AG04449 (cell line): ENCODE measurements at places on chromosomes 6 and 20.
A peak's percentile ranks its signal among the peaks of the same experiment; 100 is the strongest.

- no peak for DNase-seq
Observed at GRCh38 chr6:117396228-117396627, 29.5 kb downstream of the ROS1 start.

GRCh38 chr20:18712131-18712530 lies 101.5 kb upstream of the SCP2D1 start:
- DNase-seq = no peak

GRCh38 chr6:5302995-5303622 lies 41.8 kb downstream of the FARS2 start:
- no peak for DNase-seq

DNA sequence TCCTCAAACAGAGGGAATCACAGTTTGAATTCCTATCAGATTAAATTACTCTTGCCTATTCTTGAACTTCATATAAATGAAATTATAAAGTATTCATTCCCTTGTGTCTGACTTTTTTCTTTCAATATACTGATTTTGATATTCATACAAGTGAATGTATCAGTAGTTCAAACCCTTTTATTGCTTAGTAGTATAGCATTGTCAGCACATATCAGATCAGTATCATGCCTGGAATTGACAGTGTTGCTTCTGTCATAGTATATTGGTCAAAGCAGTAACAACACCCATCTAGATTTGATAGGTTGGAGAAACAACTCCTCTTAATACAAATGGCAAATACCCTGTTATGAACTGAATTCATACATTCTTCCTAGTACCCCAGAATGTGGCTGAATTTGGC lies 89.1 kb upstream of the SLC35F1 start:
- no peak for DNase-seq

DNA sequence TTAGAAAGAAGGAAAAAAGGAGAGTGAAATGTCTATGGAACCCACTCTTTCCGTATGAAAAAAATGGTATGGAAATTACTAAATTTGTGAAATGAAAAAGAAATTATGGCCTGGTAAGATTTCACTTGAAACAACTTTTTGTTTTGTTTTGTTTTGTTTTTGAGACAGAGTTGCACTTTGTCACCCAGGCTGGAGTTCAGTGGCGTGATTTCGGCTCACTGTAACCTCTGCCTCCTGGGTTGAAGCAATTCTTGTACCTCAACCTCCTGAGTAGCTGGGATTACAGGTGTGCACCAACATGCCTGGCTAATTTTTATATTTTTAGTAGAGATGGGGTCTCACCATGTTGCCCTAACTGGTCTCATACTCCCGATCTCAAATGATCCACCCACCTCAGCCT lies 17.8 kb upstream of the GSTA5 start:
- DNase-seq = no peak

- DNase-seq = no peak
Observed at GRCh38 chr6:107550241-107550840, 60.4 kb downstream of the SOBP start.

DNA sequence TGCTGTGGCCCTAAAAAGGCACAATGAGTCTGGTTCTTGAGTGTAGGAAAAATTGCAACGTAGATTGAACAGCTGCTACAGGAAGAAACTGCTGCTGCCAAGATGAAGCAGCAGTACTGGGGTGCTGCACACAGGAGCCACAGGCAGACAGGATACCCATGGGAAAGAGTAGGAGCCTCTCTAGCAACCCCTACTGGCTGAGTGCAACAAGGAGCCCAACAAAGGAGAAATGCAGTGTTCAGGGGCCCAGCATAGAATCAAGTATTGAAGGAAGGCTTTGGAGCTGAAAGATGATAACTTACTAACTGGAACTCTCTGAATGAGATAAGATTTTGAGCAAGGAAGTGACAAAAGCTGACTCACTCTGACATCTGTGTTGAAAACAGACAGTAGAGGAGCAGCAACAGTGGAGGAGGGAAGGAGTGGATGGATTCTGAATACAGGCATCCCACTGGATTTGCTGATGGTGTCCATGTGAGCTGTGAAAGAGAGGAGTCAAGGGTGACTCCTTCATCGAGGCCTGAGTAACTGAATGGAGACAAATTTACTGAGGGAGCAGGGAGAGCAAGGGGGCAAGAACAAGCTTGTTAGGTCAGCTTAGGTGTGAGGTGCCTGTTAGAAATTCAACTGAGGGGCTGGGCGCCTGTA lies 534.7 kb upstream of the JARID2 start:
- DNase-seq = no peak

GRCh38 chr6:168320634-168321033 lies 1.1 kb upstream of the DACT2 start:
- no peak for DNase-seq

- peak; percentile 9 for DNase-seq
Observed at GRCh38 chr20:39897781-39898466, 791.1 kb downstream of the MAFB start.

DNA sequence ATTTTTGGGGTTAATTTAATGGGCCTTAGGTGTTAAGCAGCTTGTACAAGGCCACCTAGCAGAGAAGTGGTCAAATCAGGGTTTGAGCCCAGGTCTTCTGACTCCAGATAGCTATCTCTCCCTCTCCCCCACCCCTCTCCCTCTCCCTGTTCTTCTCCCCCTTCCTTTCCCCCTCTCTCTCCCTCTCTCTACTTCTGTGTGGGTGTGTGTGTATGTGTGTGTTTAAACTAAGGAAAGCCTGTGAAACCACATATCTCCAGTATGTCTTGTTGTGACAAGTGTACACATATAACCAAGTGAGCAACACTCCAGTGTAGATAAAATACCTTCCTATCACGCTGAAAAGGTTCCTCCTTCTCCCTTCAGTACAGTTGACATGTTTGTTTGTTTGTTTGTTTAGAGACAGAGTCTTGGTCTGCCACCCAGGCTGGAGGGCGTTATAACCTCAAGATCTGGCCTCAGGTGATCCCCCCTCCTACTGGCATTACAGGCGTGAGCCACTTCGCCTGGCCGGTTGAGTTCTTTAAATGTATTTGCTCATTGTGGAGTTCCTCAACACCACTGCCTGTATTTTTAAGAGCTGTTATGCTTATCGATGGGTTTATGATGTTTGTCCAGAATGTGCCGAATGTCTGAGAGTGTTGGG lies 140.4 kb downstream of the JARID2 start:
- DNase-seq = no peak

DNA sequence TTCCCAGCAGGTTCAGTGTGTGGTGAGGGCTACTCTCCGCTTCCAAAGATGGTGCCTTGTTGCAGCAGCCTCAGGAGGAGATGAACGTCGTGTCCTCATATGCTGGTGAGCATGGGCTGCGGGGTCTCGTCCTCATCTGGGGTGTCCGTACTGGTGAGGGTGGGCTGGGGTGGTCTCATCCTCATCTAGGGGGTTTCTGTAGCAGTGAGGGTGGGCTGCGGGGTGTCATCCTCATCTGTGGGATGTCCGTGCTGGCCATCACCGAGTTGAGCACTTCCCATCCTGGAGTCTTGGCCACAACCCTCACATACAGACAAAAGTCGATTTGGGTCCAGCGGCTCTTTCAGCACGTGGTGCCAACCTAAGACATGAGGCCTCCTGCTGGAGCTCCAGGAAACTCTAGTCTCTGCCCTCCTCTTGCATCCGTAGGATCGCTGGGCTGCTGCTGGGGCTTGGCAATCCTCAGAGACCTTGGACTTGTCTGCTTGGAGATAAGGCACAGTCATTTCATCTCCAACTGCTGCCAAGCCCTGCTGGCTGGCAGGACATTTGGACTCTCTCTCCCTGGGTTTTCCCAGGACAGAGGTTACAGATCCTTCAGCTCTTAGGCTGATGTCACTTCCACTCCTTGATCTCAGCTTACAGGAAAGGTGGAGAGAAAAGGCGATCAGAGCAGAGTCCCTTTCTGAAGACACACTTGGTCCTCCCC lies 160.4 kb downstream of the PACRG start:
- no peak for DNase-seq

DNA sequence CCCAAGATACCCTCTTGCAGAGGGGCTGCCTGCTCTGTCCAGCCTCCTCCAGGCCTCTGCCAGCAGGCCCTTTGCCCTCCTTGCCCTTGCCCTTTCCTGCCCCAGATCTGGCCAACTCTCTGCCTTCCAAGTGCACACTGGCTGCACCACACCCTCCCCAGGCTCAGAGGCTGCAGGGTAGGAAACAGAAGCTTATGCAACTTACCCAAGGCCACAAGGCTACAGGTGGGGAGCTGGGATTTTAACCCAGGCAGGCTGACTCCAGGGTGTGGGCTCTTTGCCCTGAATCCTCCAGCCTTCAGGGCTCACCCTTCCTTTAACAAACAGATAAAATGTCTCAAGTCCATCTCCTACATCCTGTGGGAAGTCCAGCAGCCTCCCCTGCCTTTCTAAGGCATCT lies 14.5 kb upstream of the TRAF3IP2 start:
- DNase-seq = no peak

- DNase-seq = no peak
Observed at GRCh38 chr20:33767777-33768138, 36.0 kb downstream of the ZNF341 start.

- no peak for DNase-seq
Observed at GRCh38 chr20:11429168-11429567, 488.5 kb upstream of the BTBD3 start.

GRCh38 chr6:80316686-80317231 lies 210.3 kb downstream of the BCKDHB start:
- DNase-seq = no peak

- DNase-seq = no peak
Observed at GRCh38 chr6:97702248-97702647, 419.2 kb upstream of the MMS22L start.

DNA sequence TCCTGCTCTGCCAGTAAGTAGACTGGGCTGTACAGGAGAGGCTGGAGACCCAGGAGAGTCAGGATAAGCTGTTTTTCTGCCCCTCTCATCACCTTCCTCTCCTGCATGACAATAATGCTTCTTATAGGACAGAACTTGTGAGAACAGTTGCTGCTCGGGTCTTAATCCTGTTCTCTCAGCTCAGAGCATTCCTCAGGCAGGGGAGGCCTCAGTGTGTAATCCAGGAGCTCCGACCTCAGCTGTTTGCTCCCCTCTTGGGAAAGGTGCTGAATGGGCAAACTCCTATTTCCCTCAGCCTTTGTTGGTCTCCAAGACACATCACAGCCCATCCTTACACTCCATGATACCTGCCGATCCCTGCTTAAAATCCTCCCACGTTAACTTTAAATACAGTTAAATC lies 134.9 kb upstream of the LRFN2 start:
- DNase-seq = no peak

DNA sequence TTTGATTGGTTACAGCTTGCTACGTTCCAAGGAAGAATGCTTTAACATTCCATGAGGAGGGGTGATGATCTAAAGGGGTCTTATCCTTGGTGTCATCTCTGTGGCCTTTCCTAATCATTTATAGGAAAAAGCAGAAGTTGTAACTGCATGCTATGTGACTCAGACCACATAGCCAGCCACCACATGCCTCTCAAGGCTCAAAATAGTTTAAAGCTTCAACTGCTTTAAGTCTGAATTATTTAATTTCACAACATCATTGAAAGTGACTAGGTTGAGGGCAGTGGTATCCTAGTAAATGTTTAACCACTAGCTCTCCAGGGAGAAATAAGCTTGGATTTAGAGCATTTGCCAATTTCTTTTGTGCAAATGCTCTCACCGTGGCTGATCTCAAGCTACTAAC lies 29.7 kb downstream of the MC3R start:
- DNase-seq = no peak
